Stimulated activated memory B cell treated with anti-CD40 and anti-IgM and Interleukin-4, amounts not matched to agents 10 μg/mL and 1 μg/mL and 100 μg/mL, for 72 hours (primary cell): ENCODE measurements at places on chromosomes 12 and 14.

- ATAC-seq, result no peak
Measured at GRCh38 chr12:106362971-106363370, 5.4 kb downstream of the POLR3B start.

GRCh38 chr12:68868043-68868790 is 60.2 kb downstream of the MDM2 start:
- no peak for ATAC-seq

GRCh38 chr12:119936705-119937311 is 52.2 kb upstream of the BICDL1 start:
- no peak for ATAC-seq

DNA sequence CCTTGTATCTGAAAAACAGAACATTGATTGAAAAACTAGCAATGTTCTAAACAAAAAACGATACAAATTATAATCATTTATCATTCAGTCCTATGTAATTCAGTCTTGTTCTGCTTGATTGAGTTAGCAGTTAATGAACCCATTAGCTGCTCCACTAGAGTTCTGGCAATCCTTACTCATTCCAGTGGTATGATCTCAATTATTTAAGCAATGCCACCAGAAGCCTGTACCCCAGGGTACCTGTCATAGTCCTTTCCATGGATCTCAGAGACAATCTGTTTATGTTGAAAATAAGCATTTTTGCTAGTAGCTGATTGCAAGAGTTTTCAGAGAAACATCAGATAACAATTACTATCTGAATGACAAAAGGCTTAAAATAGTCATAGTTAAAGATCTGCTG is 115.9 kb downstream of the UNC79 start:
- ATAC-seq, result no peak

- ATAC-seq, result no peak
Measured at GRCh38 chr14:48703728-48704467, 882.3 kb downstream of the RPS29 start.

DNA sequence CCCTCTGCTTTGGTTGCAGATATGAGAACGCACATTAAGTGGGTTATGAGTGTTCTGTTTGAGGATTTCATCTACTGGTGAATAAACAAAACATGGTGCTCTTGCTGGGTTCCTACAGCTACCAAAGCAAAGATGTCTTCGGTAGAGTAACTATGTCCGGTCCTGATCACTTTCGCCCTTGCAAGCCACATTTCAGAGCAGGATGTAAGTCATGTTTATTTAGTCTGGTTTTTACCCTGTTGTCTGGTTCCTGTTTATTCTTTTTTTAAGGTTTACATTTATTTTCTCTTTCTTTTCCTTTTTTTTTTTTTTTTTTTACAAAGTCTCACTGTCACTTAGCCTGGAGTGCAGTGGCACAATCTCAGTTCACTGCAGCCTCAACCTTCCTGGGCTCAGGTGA is 99.2 kb downstream of the VEZT start:
- no peak for ATAC-seq

GRCh38 chr14:70748422-70748821 is 60.9 kb downstream of the MAP3K9 start:
- ATAC-seq, result no peak

- no peak for ATAC-seq
Measured at GRCh38 chr12:82904219-82904790, 217.6 kb downstream of the TMTC2 start.

GRCh38 chr12:32906399-32907165 is 10.0 kb upstream of the PKP2 start:
- ATAC-seq, result peak; percentile 88

GRCh38 chr14:91348845-91349465 is 68.7 kb downstream of the CCDC88C start:
- no peak for ATAC-seq

GRCh38 chr12:58766513-58766870 is 153.8 kb downstream of the LRIG3 start:
- ATAC-seq, result no peak

GRCh38 chr12:112686373-112686772 is 105.2 kb upstream of the RPH3A start:
- ATAC-seq, result no peak

- peak; percentile 83 for ATAC-seq
Measured at GRCh38 chr14:95516554-95517181, at the start of gene SYNE3. Gene SYNE3 (minus strand): TSS chr14:95516650. CDS start chr14:95475821, 40,829 bp downstream.

DNA sequence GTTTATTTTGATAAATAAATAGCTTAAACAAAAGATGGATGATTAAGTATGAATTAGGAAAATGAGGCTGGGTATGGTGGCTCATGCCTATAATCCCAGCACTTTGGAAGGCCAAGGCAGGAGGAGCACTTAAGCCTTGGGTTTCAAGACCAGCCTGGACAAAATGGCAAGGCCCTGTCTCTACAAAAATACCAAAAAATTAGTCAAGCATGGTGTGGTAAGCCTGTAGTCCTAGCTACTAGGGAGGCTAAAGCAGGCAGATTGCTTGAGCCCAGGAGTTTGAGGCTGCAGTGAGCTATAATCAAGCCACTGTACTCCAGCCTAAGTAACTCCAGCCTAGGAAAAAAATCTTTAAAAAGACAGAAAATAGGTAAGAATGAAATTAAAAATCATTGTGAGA is 96.0 kb downstream of the BCL2L14 start:
- no peak for ATAC-seq
